ENCODE measurements at places on chromosomes 3 and 15. TPM values are rescaled to one million over a fixed set of nuclear protein-coding genes. Genes with fewer than 3 reads are reported as not detected.

DNA sequence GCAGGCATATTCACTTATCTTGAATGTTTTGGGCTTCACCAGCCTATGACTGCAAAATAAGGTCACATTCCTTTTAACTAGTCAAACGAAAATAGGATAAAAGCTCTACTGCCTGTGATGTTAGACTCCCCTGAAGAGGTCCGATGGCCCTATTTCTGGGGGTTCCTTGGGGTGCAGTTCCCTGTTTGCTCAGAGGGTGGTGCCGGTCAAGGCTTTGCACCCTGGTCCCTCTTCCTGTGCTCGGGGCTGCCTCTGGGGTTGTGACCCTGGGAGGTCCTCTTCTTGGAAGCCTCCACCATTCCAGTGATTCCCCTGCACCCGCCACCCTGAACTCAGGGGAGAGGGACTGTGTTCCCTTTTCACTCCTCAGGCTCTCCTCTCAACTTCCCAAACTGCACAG is 86.7 kb upstream of the ANKRD34C start:
- no peak overlapping the region for H3K27ac ChIP-seq
- DNase-seq: no peak
- no peaks in the 10 kb centered on the region for H3K36me3 ChIP-seq
- no peak overlapping the region for H3K4me3 ChIP-seq
- H3K4me1 ChIP-seq: no peaks in the 10 kb centered on the region

DNA sequence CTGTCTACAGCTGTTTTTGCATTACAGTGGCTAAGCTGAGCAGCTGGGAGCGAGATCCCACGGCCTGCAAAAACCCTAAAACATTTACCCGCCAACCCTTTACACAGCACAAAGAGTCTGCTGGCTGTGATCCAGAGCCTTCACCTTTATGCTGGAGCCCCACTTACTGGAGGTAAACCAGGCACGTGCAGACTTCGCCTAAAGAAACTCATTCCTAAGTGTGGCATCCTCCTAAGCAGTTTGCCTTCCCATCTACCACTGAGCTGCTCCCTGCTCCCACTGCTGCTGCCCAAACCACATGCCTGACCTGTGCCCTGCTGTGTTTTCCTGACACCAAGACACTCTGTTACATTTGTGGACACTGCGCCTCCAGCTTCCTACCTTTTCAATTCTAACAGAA is 53.0 kb downstream of the CHSY1 start:
- peak overlapping the region; percentile 81 for H3K4me3 ChIP-seq
- H3K27ac ChIP-seq: peak overlapping the region; percentile 92
- peak; percentile 28 for DNase-seq
- no peaks in the 10 kb centered on the region for H3K36me3 ChIP-seq
- H3K27me3 ChIP-seq: no peaks in the 10 kb centered on the region
- peaks cover 75% of the 10 kb centered on the region for H3K4me1 ChIP-seq

DNA sequence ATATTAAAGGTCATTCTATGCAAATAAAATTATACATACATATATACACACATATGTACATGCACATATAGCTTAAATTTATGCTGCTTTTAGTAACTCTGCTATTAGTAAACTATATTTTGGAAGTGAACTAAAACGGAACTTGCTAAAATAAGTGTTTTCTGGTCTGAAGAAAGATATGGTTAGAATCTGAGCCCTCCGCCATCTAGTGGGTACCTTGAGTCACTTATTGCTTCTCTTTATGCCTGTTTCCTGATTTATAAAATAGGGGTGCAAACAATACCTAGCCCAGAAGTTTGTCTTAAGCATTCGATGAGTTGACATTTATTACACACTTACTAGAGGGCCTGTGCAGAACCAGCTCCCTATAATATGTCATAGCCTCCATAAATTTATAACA is 255.7 kb downstream of the CNTN6 start:
- H3K27ac ChIP-seq: no peak overlapping the region
- H3K36me3 ChIP-seq: no peaks in the 10 kb centered on the region
- DNase-seq: no peak
- no peak overlapping the region for H3K4me3 ChIP-seq
- H3K4me1 ChIP-seq: no peaks in the 10 kb centered on the region
- no peaks in the 10 kb centered on the region for H3K27me3 ChIP-seq

GRCh38 chr3:57555306-57555705 is 768 bp upstream of the PDE12 start:
- peaks cover 37% of the 10 kb centered on the region for H3K36me3 ChIP-seq
- peaks cover 36% of the 10 kb centered on the region for H3K4me1 ChIP-seq
- H3K27ac ChIP-seq: peak overlapping the region; percentile 98
- H3K27me3 ChIP-seq: no peaks in the 10 kb centered on the region

DNA sequence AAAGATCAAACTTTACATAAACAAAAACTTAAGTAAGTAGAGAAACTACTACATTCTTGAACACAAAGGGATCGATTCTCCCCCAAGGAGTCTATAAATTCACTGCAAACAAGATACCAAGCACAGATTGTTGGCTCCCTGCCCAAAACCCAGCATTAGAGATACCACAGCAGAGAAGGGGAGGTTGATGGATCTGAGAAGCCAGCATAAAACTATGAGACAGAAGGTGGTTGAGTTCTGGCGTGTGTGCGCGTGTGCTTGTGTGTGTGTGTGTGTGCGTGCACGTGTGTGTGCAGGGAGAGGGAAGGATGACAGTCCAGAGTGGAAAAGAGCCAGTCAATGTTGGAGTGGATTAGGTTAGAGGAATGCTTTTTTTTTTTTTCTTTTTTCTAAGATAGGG is 143.2 kb upstream of the PRR20G start:
- H3K4me3 ChIP-seq: no peak overlapping the region
- H3K27ac ChIP-seq: no peak overlapping the region
- H3K36me3 ChIP-seq: no peaks in the 10 kb centered on the region
- no peak for DNase-seq

GRCh38 chr15:40894681-40895448 is 615 bp downstream of the VPS18 start:
- peak overlapping the region; percentile 100 for H3K4me3 ChIP-seq
- DNase-seq: peak; percentile 81
- H3K36me3 ChIP-seq: peaks cover 5% of the 10 kb centered on the region
- H3K4me1 ChIP-seq: peaks cover 21% of the 10 kb centered on the region
- H3K27ac ChIP-seq: peak overlapping the region; percentile 99

- no peak for DNase-seq
- no peaks in the 10 kb centered on the region for H3K36me3 ChIP-seq
- no peak overlapping the region for H3K27ac ChIP-seq
- H3K4me3 ChIP-seq: no peak overlapping the region
- no peaks in the 10 kb centered on the region for H3K27me3 ChIP-seq
Observed at GRCh38 chr3:143928056-143928455, 43.6 kb upstream of the DIPK2A start.

DNA sequence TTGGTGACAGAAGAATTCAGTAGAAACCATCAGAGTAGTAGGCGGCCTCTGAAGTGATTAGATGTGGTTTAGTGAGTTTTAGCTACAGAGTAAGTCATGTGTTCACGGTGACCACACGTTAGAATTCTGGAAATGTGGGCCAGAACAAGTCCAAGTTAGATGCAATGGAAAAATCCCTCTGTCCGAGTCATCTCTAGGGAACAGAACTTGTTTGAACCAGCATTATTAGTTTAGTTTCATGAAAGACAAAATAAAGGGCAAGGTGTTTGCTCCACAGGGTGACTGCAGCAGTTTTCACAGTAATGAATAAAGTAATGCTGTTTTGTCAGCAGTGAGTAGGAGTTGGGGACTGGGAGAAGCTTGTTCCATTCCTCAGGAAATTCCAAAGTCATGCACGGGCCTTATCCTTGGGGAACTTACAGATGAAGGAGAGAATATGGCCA is 100.2 kb downstream of the CGNL1 start:
- H3K4me1 ChIP-seq: peaks cover 49% of the 10 kb centered on the region
- H3K36me3 ChIP-seq: no peaks in the 10 kb centered on the region
- peak overlapping the region; percentile 70 for H3K27ac ChIP-seq
- DNase-seq: peak; percentile 53
- peak overlapping the region; percentile 27 for H3K4me3 ChIP-seq

- no peak overlapping the region for H3K27ac ChIP-seq
- H3K27me3 ChIP-seq: no peaks in the 10 kb centered on the region
- DNase-seq: no peak
- no peak overlapping the region for H3K4me3 ChIP-seq
- no peaks in the 10 kb centered on the region for H3K4me1 ChIP-seq
- H3K36me3 ChIP-seq: no peaks in the 10 kb centered on the region
Observed at GRCh38 chr15:91435113-91435512, 335.1 kb downstream of the SV2B start.

DNA sequence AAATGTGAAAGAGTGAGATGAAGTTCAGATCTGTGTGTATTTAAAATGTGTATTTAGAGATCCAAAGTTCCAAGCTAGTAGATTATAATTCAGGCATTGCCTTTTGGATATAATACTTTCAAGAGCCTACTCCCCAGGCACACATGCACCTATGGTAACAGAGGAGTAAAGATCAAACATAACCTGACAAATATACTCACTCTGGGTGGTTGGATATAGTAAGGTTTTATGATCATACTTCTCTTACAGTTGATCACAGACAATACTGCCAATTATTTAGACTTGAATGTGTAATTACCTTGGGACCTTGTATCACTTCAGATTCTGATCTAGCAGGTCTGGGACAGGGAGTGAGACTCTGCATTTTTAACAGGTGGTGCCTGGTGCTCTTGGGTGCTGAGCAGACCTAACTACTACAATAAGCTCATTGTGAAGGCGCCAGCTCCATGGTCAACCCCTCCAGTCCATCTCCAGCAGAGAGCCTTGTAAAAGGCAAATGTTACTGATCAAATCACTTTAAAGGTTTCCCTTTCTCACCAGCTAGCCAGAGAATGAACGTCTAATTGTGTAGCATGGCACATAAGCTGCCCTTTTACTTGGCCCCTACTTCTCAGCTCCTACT is 55.5 kb downstream of the NBEAL2 start:
- no peak for DNase-seq
- H3K4me1 ChIP-seq: peaks cover 23% of the 10 kb centered on the region
- H3K36me3 ChIP-seq: peaks cover 43% of the 10 kb centered on the region
- no peak overlapping the region for H3K4me3 ChIP-seq
- peaks cover 1% of the 10 kb centered on the region for H3K27me3 ChIP-seq

DNA sequence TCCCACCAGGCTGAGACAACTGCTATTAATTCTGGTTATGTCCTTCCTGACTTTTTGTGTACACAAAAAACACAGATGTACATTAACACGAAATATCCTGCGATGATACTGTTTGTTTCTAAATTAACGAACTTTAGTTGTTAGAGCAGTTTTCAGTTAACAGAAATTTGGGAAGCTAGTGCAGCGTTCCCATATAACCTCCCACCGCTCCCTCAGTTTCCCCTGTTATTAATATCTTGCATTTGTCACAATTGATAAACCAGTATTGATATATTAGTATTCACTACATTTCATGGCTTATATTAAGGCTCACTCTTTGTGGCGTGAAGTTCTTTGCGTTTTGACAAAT is 45.3 kb upstream of the RNU6-1 start:
- DNase-seq: no peak
- peaks cover 29% of the 10 kb centered on the region for H3K4me1 ChIP-seq
- peak overlapping the region; percentile 85 for H3K4me3 ChIP-seq

The CXCR6 gene
- not detected for total RNA-seq

The ROBO2 gene
- 0.36 TPM for total RNA-seq

The C2CD4A gene
- total RNA-seq: not detected

The MLF1 gene
- total RNA-seq: 2.0 TPM
